ENCODE measurements at places on chromosomes 2 and 18. TPM values are rescaled to one million over a fixed set of nuclear protein-coding genes. Genes with fewer than 3 reads are reported as not detected.

Gene CNGA3
- total RNA-seq: not detected

Gene KDSR
- 29.1 TPM for total RNA-seq

Gene NT5DC4
- not detected for total RNA-seq

Gene EPG5
- 21.7 TPM for total RNA-seq

Gene IL37
- total RNA-seq: not detected

Gene UBE2E3
- total RNA-seq: 118 TPM

Gene GKN1
- total RNA-seq: not detected

Gene IL1RL2
- 0.74 TPM for total RNA-seq

Gene KCNS3
- 2.7 TPM for total RNA-seq
